Activated naive CD4-positive, alpha-beta T cell treated with anti-CD3 and anti-CD28 coated beads, Interleukin-2, amount 10 ng/mL, durations not matched to agents 7 days and 5 days (primary cell): ENCODE measurements at places on chromosomes 2 and 18.

DNA sequence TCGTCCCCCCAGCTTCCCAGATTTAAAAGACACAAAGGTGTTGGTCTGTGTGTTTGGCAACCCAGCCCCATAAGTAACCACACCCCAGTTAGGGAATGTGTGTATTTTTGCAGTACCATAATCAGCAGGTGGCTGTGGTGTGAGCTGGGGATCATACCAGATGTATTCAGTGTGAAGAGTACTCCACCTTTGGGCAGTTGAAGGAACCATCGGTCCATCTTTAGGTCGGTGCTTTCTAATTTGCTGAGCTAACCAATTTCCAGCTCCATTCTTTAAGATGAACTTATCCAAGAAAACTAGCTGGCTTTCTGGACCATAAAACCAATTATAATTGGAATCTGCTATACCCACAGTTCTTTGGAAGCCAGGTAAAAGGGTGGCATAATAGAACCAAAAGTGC is 3.2 kb downstream of the DSEL start:
- no peak for DNase-seq

GRCh38 chr2:154484338-154485099 is 214.0 kb upstream of the KCNJ3 start:
- DNase-seq, result no peak

DNA sequence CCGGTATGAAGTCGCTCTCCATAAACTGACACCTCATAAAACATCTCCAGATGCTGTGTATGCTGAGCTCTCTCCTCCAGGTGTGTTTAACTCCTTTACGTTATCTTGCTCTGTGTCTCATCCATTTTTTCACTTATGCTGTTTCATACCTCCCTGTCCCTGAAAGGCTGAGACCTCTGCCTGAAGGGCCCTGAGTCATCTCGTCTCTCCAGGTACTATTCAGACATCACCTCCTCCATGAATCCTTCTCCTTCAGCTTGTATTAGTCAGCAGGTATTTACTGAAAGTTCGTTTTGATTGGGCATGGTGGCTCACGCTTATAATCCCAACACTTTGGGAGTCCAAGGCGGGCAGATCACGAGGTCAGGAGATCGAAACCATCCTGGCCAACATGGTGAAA is 244.5 kb upstream of the EPHA4 start:
- DNase-seq, result no peak

DNA sequence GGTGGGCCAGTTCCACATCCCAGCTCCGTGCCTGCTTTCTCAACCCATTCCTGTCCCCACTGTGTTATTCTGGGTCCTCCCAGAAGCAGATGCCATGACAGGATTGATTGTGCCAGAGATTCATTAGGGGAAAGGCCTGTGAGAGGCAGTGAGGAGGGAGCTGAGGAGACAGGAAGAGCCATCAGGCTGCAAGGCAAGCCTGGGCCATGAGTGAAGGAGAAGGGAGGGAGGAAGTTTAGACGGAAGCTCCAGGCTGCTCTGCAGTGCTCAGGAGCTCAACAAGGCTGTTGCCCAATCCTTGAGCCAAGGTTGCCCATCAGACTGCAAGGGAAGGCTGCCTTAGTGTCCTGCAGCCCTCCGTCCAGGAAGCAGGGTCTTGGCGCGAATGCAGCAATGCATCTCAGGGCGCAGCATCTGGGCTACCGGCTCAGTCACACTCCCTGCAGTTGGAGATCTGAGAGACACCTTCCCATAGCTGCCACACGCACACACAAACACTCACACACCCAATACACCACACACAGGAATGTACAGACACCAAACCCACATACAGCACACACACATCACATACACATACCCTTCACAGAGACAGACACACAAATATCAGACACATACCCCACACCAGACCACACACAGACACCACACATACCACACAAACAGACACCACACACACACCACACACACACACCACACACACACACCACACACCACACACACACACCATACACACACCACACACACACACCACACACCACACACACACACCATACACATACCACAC is 139.5 kb upstream of the NDUFV2 start:
- no peak for DNase-seq

DNA sequence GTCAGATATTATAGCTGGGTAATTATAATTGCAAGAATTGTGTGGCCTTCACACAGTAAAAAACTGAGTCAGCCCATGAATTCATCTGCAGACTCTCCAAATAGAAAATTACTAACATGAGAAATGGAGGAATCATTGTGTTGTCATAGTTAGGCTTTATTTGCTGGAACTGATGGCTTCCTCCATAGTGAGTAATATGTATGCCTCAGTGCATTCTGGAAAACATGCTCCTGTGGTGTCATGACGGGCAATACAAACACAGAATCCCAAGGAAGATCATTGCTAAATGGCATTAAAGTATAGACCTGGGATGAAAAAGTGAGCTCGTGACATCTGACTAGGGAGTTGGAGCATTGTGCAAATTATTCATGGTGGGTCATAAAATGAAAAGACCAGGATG is 23.6 kb upstream of the NMS start:
- no peak for DNase-seq

- no peak for DNase-seq
Measured at GRCh38 chr18:68944330-68944729, 146.4 kb downstream of the CCDC102B start.

DNA sequence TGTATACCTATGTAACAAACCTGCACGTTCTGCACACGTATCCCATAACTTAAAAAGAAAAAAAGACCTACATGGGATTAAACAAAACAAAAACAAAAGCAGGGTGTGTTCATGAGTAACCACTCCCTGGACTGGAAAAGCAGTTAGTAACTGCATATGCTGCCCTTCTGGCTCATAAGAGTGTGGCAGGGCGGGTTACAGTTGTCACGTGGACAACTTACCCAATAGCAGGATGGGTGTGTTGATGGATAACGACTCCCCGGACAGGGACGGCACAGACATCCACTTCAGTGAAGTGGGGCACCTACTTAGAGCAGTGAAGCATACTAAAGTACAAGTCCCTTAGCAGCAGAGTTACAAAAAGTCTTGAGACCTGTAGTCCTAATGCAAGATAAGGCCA is 136.7 kb downstream of the CCBE1 start:
- no peak for DNase-seq

- DNase-seq, result no peak
Measured at GRCh38 chr2:126698376-126698775, 42.4 kb downstream of the GYPC start.

DNA sequence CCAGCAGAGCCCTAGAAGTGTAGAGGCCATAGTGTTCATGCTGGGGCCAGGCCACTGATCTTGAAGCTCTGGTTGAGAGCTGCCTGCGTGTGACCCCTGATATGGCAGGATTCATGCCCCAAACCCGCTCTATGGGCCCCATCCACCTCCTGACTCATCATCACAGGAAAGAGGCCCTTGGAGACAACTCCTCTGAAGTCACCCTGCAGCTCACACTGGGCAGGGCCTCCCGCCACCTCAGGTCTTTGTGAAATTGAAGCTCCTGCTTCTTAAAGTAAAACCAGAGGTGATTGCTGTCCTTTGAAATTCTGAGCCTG is 12.0 kb upstream of the TUBB6 start:
- no peak for DNase-seq

DNA sequence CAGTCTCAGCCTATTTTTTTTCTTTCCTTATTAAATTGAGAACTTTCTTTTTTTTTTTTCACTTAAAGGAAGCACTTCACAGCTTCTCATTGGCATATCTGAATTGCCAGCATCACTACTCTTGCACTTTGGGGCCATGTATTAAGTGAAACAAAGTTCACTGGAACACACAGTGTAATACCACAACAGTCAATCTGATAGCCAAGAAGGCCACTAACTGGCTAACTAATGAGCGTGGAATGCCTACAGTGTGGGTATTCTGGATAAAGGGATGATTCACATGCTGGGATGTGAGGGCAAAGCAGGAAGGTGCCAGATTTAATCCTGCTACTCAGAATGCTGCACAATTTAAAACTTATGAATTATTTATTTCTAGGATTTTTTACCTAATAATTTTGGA is 11.7 kb upstream of the C18orf63 start:
- no peak for DNase-seq

DNA sequence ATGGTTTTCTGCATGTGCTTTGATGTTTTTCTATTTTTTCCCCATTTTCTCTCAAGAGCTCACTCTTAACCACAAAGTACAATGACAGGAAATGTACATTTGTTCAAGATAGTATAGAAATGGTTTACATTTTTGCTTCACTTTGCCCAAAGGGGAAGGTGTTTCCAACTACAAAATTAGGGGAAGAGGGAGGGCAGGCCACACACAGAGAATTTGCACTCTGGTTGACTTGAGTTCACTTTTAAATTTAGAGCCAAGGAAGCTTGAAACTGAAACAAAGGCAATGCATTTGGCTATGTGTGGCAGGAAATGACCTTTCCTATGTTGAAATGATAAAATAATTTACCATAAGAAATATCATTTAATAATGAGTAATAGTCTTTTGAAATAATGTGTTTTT is 19.1 kb upstream of the VIT start:
- DNase-seq, result no peak

- DNase-seq, result no peak
Measured at GRCh38 chr2:199603721-199604291, 146.1 kb upstream of the SATB2 start.

DNA sequence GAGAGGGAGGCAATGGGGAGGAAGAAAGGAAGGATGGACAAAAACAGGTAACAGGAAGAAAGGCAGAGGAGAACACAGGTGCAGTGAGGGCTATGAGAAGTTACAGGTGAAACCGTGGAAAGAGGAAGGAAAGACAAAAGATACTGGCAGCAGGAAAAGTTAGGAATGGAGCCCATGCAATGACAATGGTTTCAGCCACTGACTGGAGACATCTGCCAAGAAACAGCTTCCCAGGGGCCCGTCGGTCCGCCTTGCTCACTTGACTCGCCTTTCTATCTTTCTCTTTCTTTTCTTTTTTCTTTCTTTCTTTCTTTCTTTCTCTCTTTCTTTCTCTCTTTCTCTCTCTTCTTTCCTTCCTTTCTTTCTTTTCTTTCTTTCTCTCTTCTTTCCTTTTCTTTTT is 37.5 kb downstream of the ST8SIA5 start:
- no peak for DNase-seq

GRCh38 chr2:3637692-3638455 is 20.1 kb upstream of the ALLC start:
- DNase-seq, result no peak

- DNase-seq, result no peak
Measured at GRCh38 chr2:156522864-156523440, 86.8 kb downstream of the GPD2 start.

- DNase-seq, result no peak
Measured at GRCh38 chr2:151902829-151903228, 74.6 kb upstream of the ARL5A start.

- DNase-seq, result no peak
Measured at GRCh38 chr2:39380525-39381150, 56.4 kb downstream of the MAP4K3 start.

DNA sequence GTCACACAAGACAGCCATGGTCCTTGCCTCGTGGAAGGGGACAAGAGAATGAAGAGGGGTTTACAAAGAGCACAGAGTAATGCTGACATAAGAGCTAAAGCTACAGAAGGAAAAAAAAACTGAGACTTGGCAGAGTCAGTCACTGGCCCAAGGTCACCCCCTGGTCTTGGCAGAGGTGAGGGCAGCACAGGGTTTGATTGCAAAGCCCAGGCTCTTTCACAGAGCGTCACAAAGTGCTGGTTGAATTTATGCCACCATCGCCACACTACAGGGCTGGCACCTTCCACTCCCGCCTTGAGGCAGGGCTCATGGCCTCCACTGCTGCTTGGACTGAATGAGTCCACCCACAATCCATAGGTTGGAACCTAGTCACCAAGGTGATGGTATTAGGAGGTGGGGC is 190.2 kb downstream of the INHBB start:
- no peak for DNase-seq

DNA sequence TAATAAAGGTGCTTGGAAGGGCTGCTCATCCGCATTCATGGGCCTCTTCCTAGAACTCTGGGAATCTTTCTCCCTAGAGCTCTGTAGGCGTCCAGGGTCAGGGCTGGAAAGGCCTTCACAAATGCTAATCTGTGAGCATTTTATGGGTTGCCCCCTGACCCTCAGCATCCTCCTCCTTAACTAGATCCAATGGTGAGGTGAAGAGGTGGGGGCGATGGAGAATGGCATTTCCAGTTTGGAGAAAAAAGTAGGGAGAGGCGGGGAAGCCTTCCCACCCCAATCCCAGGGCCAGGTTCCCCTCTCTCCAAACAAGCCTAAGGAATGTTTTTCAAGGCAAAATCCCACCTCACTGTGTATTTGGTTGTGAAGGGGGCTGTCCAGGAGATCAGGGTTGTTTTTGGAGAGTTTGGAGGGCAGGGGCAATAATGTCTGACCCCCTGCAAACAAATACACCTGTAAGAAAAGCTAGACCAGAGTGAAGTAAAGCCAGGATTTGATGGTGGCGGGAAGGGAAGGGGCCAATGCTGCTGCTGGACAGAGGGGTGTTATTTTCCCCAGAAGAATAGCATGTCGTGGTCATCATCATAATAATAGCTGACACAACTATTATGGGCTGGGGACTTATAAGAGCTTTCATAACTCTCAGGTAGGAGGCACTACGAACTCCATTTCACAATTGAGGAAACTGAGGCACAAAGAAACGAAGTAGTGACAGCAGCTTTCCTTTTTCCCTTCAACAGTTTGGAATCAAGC is 1.4 kb upstream of the MYCN start:
- DNase-seq, result no peak

- no peak for DNase-seq
Measured at GRCh38 chr2:230419181-230419580, 3.2 kb downstream of the SP100 start.

DNA sequence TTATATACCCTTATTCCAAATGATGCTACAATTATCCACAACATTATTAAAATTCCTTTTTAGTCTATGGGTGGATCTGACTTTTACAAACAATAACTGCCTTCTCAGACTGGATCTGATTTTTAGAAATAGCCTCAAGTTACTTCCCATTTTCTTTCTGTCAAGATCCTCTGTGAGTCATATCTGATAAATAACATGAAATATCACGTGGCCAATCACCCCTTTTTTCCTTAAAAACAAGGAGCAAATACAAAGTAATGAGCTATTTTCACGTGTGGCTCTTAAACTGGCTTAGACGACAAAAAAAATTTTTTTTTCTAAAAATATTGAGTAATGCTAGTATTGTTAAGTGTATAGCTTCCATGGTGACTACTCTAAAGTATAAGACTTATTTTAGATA is 6.7 kb downstream of the PELI1 start:
- DNase-seq, result no peak

DNA sequence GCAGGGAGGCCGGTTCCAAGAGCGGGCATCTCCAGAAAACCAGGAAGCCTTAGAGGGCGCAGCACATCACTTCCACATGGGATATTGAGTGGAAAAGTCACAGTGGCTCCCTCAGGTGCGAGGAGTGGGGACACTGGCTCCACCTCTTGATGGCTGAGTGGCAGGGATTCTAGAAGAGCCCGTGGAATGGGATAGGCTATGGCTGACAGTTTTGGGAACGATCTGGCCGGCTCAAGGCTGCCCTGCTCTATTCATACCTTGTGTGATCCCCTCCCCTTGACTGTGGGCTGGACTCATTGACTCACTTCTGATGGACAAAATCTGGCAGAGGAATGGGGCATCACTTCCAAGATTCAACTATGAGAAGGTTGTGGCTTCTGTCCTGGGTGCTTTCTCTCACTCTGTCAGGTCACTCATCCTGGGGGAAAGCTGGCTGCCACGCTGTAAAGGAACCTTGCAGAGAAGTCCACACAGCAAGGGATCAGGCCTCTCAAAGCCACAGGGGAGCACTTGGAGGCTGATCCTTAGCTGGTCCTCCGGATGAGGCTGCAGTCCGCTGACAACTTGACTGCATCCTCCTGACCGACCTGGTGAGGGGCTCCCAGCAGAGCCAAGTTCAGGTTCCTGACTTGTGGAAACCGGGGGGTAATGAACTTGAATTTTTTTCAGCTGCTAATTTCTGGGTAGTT is 46.7 kb upstream of the HS6ST1 start:
- DNase-seq, result peak; percentile 13
